ENCODE measurements at places on chromosomes 11 and 22.

DNA sequence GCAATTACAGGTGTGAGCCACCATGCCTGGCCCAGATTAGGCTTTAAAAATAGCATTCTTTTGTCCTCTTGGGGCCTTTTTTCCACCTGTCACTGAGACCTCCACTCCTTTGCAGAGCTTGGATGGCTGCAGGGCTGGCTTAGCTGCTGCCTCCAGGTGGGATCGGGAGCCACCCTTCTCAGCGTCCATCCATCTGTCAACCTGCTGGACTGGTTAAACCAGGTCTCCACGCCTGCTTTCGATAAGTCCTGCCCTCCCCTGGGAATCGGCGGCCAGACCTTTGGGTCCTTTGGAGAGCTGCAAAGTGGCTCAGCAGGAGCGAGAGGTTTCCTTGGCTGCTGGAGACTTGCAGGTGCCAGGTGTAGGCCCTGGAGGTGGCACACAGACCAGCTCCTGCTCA, 23.4 kb upstream of the GRAMD4 start:
- no peak for DNase-seq

GRCh38 chr11:118491041-118491440, 36.2 kb upstream of the TTC36 start:
- DNase-seq = no peak

- no peak for DNase-seq
These were observed 42.1 kb downstream of the KDM2A start for GRCh38 chr11:67160872-67161783.

DNA sequence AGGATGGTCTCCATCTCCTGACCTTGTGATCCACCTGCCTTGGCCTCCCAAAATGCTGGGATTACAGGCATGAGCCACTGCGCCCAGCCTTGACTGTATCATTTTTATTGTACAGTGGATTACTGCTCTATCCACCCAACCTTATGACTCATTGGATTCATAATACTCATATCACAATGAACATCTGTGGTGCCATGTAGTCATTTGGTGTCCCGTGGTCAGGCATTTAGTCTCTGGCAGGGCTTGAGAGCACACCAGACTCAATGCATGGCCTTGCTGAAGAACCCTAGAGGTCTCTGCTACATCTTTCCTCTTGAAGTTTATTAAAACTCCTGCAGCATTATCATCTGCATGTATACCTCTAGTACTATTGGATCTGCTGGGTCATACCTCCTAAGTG, 98.0 kb upstream of the LDLRAD3 start:
- DNase-seq = no peak

GRCh38 chr11:122140500-122140899, 24.5 kb upstream of the BLID start:
- DNase-seq = no peak

DNA sequence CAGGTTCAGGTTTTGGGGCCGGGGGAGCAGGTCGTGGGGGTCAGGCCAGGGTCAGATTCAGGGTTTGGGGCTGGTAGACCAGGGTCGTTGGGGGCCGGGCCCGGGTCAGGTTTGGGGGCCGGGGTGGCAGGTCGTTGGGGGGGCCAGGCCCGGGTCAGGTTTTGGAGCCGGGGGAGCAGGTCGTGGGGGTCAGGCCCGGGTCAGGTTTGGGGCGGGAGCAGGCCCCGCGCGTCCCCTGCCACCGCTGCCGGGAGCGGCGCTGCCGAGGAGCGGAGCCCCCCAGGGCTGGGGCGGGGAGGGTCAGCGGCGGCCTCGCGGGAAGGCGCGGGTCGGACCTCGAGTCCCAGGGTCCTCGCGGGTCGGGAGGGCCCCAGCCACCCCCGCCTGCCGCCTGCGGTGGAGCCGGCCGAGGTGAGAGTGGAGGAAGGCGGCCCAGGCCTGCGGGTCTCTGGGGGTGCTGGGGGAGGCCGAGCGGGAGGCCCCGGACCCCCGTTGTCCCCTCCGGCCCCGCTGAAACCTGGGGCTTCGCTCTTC, 535 bp downstream of the TRABD start:
- DNase-seq = no peak

DNA sequence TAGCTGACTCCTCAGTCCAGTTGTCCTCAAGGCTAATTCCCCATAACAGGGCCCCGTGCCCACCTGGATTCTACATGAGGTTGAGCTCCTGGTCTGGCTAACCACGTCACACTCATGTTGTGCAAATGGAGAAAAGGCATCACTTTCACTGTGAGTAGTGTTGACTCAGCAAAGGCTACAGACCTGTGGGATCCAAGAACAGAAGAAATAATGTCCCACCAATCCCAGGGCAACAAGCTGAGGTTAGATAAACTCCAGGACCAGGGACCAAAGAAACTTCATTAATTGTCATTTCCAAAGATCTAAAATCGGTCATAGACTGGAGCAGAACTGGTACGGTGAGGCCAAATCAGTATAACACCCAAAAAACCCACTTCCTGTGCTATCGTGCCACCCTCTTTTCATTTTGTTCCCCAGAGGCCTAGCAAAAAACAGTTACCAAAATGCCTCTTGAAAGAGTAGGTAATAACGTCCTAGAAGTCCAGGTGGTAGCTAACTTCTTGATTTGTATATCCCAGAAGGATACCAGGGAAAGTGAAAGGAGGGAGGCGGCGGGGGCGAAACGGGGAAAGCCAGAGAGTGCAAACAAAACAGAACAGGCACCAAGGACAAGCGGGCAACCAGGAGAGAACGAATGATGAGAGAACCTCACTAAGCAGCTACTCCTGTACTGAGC, 1.4 kb downstream of the PCSK7 start:
- DNase-seq = no peak

GRCh38 chr11:67302571-67303131, 679 bp upstream of the SSH3 start:
- DNase-seq = no peak

- DNase-seq = no peak
These were observed 1.7 kb upstream of the IL10RA start for GRCh38 chr11:117984476-117984875.

GRCh38 chr22:37256075-37256726, 12.1 kb upstream of the RAC2 start:
- DNase-seq = no peak

GRCh38 chr11:105137286-105137685, 2.3 kb downstream of the CARD18 start:
- no peak for DNase-seq

- DNase-seq = no peak
These were observed 7.3 kb downstream of the IGHMBP2 start for GRCh38 chr11:68910965-68911364.

DNA sequence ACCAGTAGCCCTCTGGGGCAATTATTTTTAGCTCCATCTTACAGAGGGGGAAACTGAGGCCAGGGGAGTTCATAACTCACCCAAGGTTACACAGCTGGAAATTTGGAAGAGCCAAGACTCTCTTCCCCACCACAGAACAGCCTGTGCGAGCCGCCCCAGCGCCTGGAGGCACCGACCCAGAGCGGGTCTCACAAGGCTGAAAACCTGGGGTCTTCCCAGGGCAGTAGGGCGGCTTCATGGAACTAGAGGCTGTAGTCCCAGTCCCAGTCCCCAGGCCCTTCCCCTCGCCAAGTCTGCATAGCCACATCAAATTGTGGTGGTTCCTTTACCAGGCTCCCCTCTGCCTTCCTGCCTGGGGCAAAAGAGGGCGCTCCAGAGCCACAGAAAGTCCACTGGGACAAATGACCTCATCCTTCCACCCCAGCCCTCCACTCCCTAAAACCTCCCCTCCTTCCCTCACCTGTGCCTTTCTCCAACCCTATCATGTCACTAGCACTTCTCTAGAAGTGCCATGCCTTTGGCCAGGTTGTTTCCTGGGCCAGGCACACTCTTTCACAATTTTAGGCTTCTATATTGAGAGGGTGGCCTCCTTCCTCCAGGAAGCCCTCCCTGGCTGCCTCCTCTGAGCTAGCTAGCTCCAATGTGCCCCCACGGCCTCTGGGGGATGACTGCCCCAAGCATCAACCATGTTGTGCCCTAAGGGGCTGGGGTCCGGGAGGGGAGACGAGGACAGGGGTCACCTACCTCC, 15.2 kb upstream of the CDC42EP1 start:
- DNase-seq = no peak

All from NCI-H2171 (cell line).